ENCODE measurements at places on chromosomes 2 and 18.
A peak's percentile ranks its signal among the peaks of the same experiment; 100 is the strongest.

DNA sequence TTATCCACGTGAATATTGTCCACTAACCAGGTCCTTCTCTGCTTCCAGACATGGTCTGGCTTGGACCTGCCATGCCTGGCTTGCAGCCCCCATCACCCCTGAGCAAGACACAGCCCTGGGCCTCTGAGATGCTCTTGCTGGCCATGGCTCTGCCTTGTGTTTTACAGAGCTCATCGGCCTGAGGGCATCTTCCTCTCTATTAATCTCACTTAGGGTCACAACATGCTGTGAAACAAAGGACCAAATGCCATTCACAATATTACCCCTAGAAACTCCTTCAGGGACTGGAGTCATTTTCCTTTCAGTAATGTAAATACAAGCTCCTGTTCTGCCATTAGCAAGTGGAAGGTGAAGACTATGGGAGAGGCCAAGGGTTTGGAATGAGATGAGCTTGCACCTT is 6.8 kb upstream of the TPO start:
- DNase-seq: no peak

DNA sequence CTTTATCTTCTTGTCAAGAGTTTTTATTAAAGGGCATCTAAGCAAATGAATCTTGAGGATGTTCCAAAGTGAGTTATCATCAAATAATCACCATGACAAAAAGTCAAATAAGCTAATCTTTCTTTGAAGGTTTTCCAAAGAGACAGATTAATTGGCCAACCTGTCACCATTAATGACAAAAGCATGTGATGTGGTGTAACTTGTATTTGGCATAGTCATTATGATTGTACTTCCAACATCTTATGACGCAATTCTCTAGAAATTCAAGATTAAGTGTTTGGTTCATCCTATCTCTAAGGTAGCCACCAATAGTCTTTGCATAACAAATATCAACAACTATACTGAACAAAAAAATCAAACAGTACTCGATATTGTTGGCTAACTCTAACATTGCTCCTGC is 28.6 kb downstream of the RBMS1 start:
- DNase-seq: no peak

DNA sequence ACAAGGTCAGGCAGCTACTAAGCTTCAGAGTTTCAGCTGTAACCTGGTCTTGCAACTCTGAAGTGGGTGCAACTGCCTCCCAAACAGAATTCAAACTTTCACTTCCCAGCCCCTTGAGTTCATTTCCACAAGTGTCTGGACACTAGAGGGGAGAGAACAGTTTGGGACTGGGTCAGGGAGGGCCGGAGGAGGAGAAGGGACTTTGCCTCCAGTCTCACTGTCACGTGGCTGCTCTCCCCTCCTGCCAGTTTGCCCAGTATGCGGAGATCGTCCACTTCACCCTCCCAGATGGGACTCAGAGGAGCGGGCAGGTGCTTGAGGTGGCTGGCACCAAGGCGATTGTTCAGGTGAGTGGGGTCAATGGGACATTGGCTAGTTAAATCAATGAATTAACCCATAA is 20.6 kb upstream of the ANKRD53 start:
- no peak for DNase-seq

GRCh38 chr2:24515335-24515734 is 24.3 kb downstream of the NCOA1 start:
- no peak for DNase-seq

GRCh38 chr2:187525163-187525900 is 28.9 kb downstream of the TFPI start:
- no peak for DNase-seq

- DNase-seq: no peak
Measured at GRCh38 chr2:1800716-1801388, 56.5 kb upstream of the PXDN start.

DNA sequence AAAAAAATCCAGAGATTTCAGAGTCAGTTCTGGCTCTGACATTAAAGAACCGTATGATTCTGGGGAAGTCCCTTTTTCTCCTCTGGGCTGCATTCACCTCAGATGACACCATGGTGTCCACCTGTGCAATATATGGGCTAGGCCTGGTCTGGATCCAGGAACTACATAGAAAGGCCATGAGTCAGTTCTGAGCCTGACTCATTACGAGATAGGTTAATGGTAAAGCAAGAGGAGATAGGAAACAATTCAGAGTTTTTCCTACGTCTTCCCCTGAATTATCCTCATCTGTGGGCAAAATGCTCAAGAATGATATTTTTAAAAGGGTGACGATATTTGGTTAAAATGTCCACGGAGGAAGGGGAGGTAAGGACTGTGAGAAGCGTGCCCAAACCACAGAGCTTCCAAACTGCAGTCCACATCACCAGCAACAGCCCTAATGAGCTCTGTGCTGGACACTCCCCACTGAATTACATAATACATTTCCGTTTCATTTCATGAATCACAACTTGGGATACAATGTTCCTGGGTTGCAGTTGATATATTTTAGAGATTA is 180.1 kb upstream of the OSR1 start:
- no peak for DNase-seq

GRCh38 chr2:85396531-85397470 is 13.4 kb downstream of the CAPG start:
- no peak for DNase-seq

- no peak for DNase-seq
Measured at GRCh38 chr2:102724016-102724490, 37.8 kb upstream of the TMEM182 start.

GRCh38 chr2:61537277-61537949 is 743 bp downstream of the XPO1 start:
- peak; percentile 71 for DNase-seq

DNA sequence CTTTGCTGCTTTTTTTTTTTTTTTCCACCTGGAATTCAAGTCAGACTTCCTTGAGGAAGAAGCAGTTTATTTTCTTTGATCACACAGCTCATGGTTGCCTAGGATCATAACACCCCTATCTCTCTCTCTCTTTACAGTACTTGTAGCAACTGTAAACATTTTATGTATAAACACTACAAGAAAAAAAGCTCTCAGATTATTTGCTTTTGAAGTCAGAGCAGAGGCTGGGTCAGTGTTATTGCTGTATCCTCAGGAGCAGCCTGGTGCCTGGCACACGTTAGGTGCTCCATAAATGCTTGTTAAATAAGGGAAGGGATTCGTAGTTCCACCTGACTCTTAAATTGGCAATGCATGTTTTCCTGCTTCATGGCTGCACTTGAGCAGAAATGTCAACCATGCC is 221.2 kb downstream of the TGIF1 start:
- no peak for DNase-seq

DNA sequence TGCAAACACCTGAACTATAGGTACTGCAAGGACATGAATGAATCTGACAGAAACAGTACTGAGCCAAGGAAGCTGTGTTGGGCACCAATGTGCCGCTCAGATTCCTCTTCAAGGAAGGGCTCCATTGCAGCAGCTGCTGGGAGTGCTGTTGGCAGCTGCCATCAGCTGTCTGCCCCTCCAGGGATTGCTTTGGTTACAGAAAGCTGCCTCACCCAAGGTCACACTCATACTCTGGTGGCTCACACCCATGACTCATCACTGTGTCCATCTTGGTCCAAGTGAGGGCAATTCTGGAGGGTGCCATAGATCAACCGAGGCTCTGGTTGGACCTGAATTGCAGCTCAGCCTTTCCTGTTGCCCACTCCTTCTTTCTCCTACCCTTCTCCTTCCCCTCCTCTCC is 24.4 kb upstream of the TRPM8 start:
- no peak for DNase-seq

- no peak for DNase-seq
Measured at GRCh38 chr2:58601017-58601416, 359.9 kb upstream of the FANCL start.

DNA sequence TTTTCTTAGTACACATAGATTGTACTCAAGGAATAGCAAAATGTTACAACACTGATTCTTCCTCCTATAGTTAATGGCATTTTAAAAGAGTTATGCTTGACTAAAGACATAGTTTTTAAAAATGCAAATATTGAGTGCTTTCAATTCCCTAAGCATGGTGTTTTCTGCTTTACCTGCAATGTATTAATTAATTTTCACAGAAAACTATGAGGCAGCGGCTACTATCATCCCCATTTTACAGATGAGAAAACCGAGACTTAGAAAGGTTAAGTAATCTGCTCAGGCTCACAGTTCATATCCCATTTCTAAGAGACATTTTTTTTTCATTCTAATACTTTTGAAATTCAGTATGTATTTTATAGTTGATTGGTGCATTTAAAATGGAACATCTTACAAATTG is 38.0 kb downstream of the BMP10 start:
- DNase-seq: no peak

GRCh38 chr18:56565551-56566345 is 72.6 kb downstream of the TXNL1 start:
- peak; percentile 19 for DNase-seq

- DNase-seq: no peak
Measured at GRCh38 chr2:20618468-20618885, 32.4 kb downstream of the HS1BP3 start.

- no peak for DNase-seq
Measured at GRCh38 chr2:144498277-144498676, 21.6 kb downstream of the ZEB2 start.

DNA sequence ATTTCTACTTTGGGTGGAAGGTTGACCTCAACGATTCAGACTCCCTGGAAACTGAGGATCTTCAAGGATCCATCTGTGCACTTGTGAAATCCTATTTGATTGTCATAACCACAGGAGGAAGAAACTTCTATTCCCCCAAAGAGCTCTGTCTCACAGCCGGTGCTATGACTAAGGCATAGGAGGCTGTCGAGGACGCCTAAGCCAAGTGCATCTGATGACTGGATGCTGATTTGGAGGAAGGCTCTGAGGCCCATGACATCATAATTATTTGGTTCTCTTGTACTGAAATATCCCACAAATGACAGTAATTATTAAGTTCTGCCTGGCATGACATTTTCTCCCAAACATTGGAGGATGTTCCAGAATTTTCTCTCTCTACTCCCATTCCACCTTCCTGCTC is 13.8 kb upstream of the KCNF1 start:
- DNase-seq: no peak

DNA sequence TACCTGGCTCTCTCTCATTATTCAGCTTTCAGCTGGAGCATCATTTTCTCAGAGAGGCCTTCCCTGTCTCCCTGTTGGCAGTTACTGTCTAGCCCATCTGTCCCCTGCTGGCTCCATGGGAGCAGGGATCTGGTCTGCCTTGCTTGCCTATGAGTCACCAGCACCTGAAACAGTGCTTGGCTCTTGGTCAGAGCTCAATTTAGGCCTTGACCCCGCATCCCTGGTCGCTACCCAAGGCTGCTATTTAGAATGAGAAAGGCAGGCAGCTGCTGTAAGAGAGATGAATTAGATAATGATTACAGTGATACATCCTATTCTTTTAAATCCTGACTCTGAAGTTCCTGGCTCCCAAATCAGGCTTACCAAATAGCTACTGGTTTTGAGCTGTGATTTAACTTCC is 32.9 kb downstream of the KCNE4 start:
- no peak for DNase-seq

DNA sequence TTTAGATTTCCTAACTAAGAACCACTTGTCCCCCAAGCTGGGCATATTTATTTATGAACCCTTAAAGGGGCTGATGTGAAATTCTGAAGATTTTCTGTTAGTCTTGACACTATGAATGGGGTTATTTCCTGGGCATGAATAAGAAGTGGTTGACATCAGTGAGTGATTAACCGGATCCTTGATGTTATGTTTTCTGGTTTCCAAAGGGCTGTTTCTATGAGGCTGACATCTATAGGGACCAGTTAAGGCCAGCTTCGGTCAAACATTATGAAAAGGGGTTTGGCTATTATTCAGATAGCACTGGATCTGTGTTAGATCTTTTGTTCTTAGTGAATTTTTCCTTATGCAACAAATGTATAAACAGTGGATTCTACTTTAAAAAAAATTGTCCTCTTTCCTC is 443.7 kb upstream of the SPRED2 start:
- no peak for DNase-seq

DNA sequence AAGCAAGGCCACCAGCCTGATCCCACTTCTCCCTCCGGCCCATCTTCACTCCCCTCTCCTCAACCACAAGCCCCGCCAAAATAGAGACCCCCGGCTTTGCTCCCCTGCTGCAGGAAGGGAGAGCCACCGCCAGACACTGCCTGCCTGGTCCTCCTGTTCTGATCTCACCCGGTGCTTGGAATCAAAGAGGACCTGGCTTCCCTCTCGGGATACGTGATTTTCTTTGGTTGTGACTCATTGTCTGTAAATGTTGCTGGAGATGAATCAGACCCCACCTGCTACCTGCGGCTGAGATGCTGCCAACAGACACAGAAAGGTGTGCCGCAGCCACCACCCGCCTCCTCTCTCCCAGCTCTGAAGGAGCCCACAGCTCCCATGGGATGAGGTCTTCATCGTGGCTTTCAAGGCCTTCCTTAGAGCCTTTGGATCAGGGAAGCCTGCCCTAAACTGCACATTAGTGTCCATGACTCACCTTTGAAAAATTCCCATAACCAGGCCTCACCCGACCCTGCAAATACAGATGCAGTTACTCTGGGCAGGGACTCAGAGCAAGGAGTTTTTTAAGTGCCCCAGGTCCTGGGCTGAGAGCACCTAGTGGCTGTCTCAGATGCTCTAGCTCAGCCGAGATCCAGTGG is 79.4 kb upstream of the ZNF532 start:
- no peak for DNase-seq

DNA sequence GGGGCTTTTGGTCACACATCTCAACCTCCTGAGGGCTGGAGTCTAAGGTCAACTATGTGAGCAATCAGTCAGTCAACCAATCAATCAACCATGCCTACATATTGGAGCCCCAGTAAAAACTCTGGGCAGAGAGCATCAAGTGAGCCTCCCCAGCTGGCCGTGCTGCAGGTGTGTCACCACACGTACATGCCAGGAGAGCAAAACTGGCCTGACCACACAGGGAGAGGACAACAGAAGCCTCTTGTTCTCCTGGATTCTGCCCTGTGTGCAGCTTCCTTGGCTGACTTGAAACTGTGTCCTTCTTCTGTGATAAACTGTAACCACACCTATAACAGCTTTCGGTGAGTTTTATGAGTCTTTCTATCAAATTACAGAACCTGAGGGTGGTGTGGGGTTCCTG is 25.9 kb downstream of the GPR35 start:
- no peak for DNase-seq

GRCh38 chr2:83844490-83844889 is 614.6 kb downstream of the SUCLG1 start:
- DNase-seq: no peak

GRCh38 chr18:27665264-27665799 is 480.2 kb upstream of the CHST9 start:
- no peak for DNase-seq

GRCh38 chr2:37875403-37875906 is 49.6 kb upstream of the RMDN2 start:
- no peak for DNase-seq

GRCh38 chr2:157509744-157510143 is 65.9 kb upstream of the CYTIP start:
- peak; percentile 31 for DNase-seq

GRCh38 chr2:65357959-65358294 is 74.5 kb downstream of the SPRED2 start:
- DNase-seq: no peak

DNA sequence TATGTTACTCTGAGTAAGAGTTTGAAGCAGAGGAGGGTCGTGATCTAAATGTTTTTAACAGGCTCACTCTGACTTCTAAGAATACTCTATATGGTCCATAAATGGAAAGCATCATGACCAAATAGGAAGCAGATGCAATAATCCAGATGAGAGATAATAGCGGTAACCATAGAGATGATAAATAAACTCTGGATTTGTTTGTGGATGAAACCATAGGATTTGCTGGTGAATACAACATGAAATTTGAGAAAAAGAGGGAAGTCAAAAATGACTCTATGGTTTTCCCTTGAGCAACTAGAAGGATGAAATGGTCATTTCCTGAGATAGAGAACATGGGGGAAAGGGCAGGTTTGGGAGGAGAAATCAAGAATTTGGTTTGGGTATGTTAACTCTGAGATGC is 3.9 kb downstream of the HEATR5B start:
- DNase-seq: no peak

GRCh38 chr2:33011941-33012340 is 65.2 kb downstream of the LTBP1 start:
- no peak for DNase-seq

All from NCI-H526 (cell line).